T-helper 17 cell (primary cell): ENCODE measurements at places on chromosomes 12 and 14. TPM values are rescaled to one million over a fixed set of nuclear protein-coding genes. Genes with fewer than 3 reads are reported as not detected.

DNA sequence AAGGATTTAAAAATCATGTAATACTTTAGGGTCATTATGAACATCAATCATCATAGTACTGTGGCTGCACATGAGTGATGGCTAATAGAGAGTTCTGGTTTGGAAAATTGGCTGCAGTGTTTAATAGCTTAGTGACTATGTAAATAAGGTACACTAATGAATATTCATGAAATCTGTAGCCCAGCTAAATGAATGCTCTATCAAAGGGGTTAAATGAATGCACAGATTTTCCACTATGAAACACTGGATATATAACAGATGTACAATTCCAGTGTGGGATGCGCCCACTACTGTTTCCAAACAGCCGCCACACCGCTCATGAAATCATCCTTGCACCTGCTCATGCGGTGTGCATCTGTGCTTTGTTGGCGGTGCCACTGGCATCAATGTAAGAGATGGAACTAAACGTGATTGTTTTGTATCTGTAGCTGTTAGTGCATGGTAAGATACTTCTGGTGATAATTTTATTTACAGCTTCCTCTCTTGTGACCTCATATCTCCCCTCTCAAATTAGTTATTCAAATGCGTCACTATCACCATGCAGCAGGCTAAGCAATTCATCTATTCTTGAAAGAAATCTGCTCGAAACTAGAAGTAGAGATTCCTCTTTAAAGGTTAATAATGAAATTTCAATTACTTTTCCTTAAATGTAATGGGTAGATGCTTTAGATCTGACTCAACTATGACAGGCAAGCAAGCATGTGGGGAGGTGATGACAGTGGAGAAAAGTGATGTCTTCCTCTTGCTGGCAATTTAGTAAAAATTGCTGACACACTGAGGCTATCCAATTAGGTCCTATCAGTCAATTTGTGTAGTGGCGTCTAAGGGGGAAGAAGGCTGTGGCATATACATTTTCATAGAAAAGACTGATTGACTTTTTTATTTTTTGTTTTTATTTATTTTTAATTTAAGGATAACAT is 433.6 kb downstream of the AEBP2 start:
- no peaks in the 10 kb centered on the region for H3K27me3 ChIP-seq
- H3K36me3 ChIP-seq, result no peaks in the 10 kb centered on the region
- H3K4me1 ChIP-seq, result peaks cover 2% of the 10 kb centered on the region
- no peak overlapping the region for H3K27ac ChIP-seq

- H3K36me3 ChIP-seq, result no peaks in the 10 kb centered on the region
- H3K4me1 ChIP-seq, result no peaks in the 10 kb centered on the region
- no peak overlapping the region for H3K4me3 ChIP-seq
- no peaks in the 10 kb centered on the region for H3K27me3 ChIP-seq
Measured at GRCh38 chr12:29249930-29250329, 100.9 kb downstream of the FAR2 start.

DNA sequence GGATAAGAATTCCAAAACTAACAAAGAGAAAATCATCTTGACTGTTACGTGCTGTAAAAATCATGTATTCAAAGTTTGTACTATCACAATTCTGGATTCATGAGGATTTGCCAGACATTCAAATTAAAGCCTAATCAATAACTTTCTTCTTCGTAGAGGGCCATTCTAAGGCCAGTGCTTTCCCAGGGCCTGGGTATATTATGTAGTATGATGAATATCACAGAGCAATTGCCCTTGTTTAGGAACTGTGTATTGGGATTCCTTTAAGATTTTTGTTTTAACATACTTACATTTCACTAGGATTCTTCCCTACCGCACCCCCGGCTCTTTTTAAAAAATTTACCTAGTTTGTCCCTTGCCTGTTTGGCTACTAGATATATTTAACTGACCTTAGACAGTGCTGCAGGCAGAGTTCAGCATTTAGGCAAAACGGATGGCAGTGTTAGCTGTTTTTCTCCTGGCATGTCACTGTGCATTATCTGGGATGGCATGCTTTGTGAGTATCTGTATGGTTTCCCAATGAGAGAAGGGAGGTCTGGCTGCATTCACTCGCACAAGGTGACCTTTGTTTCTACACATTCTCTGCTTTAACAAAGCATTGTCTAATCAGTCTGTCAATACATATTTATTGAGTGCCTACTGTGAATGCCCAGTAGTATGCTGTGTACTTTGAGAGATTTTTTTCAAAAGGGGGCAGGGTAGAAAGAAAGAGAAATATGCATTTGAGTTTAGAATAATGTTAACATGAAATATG is 63.3 kb downstream of the ERC1 start:
- peaks cover 9% of the 10 kb centered on the region for H3K4me1 ChIP-seq
- H3K36me3 ChIP-seq, result peaks cover 6% of the 10 kb centered on the region
- DNase-seq, result no peak
- peak overlapping the region; percentile 49 for H3K27ac ChIP-seq
- no peaks in the 10 kb centered on the region for H3K27me3 ChIP-seq
- no peak overlapping the region for H3K4me3 ChIP-seq

GRCh38 chr12:82886671-82887340 is 200.1 kb downstream of the TMTC2 start:
- no peaks in the 10 kb centered on the region for H3K36me3 ChIP-seq
- DNase-seq, result no peak
- H3K4me1 ChIP-seq, result no peaks in the 10 kb centered on the region
- H3K4me3 ChIP-seq, result no peak overlapping the region
- H3K27ac ChIP-seq, result no peak overlapping the region

Gene ENDOU
- total RNA-seq, result not detected
